ENCODE measurements at places on chromosomes 13 and 19.

DNA sequence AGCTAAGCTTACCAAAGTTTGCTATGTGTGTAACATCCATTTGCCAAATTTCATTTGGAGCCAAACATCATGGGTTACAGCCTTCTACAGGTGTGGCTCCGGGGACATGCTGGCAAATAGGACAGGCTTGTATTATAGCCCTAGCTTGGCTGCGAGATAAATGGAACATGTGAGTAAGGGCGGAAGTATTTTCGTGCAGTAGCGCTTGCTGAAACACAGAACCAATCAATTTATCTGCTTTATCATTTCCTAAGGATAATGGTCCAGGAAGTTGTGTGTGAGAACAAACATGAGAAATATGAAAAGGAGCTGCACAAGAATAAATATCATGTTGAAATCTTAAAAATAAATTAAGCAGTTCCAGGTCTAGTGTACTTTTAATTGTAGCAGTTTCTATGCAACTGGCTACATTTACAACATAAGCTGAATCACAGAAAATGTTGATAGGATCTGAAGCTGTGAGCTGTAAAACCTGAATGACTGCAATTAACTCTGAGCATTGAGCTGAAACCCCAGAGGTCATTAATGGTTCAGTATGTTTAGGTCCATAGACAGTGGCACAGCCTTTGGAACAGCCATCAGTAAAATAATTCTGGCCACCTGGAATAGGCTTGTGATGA is 22.2 kb upstream of the ZNF100 start:
- DNase-seq, result no peak

- no peak for DNase-seq
Measured at GRCh38 chr13:48708764-48709163, 55.0 kb downstream of the CYSLTR2 start.

DNA sequence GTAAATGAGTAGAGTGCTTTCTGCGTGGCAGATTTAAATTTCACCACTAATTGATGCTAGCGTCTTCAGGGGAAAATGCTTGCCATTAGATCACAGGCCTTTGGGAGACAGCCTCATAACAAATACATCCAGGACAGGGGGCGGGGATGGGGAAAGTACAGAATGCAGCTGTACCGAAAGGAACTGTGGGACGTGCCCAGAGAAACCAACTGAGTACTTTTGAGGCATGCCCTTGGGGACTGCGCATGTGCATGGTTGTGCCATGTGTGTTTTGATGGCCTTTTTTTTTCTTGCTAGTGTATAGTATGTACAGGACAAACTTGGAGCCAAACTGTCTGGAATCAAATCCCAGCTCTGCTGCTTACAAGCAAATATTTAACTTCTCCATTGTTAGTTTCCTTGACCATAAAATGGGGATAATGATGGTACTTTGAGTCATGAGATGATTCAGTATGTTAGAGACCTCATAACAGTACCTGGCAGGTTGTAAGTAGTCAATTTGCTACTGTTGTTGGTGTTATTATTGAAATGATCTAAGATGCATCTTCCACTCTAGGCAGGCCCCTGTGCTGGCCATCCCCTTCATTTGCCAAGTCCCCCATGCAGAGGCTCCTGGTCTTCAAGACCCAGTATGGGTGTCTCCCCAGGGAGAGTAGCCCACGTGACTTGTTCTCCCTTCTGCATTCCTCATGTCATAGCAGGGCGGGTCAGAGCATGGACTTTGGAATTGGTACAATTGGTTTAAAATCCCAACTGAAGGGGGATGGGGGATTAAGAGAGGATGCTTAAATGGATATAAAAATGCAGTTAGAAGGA is 68.3 kb upstream of the NPAS1 start:
- no peak for DNase-seq

GRCh38 chr19:3189702-3190469 is 4.2 kb downstream of the NCLN start:
- no peak for DNase-seq

GRCh38 chr13:37072024-37072423 is 12.5 kb upstream of the SUPT20H start:
- DNase-seq, result no peak

All from NCI-H1092 treated with DMSO at 0.1 percent for 48 hours (cell line).